Activated T-cell treated with anti-CD3 and anti-CD28 coated beads, Interleukin-2, amount 50 U/mL, for 72 hours (primary cell): ENCODE measurements at places on chromosomes 16 and 17. TPM values are rescaled to one million over a fixed set of nuclear protein-coding genes. Genes with fewer than 3 reads are reported as not detected.

DNA sequence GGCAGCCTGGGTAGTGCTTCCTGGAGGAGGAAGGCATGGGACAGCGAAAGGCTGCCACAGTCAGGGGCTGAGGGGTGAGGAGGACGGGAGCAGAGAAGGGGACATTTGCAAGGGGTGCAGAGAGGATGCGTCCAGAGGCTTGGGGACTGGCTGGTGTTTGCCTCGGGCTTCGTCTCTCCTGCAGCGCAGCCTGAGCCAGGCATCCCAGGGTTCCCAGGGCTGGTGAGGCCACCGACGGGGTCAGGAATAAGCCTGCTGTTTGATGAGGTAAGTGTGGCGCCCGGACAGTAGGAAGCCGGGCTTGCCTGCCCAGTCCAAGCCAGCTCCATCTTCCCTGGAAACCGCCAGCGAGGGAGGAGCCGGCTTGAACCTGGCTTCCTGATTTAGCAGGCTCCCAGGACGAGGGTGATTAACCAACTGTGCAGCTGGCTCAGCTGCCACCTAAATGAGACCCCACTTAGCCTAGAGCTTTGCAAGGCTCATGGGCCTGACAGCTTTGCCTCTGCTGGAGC lies 47.8 kb downstream of the PITPNM3 start:
- H3K27ac ChIP-seq: no peak overlapping the region
- no peak for DNase-seq
- no peak overlapping the region for H3K4me3 ChIP-seq
- no peaks in the 10 kb centered on the region for H3K36me3 ChIP-seq
- H3K4me1 ChIP-seq: no peaks in the 10 kb centered on the region

DNA sequence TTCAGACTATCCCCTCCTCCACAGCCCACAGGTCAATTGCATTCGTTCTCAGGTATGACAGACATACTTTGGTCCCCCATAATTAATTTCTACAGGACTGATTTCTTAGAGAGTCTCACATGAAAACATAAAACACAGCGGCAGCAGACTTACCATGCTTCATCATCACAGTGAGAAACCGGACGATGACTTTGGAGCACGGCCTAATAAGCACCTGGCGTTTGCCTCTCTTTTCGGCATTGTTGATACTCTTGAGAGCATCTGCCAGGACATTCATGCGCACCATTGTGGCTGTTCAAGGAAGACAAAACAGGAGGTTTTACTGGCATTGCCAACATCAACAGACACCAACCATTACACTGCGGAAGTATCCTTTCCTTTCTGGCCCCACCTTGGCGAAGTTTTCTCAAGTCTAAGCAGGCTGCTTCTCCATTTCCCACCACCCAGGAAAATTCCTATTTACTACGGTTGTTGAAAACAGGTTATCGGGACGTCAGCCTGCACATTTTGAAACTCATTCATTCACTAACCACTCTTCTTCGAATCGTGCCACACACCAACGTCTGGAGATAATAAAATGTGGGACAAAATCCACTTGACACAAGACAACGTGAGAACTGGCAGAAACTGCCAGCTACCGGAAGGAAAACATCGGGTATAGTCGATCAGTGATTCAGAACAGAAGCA lies 1.2 kb downstream of the RPS15A start:
- H3K36me3 ChIP-seq: peaks cover 46% of the 10 kb centered on the region
- DNase-seq: no peak
- H3K27ac ChIP-seq: peak overlapping the region; percentile 99
- peak overlapping the region; percentile 94 for H3K4me3 ChIP-seq
- H3K4me1 ChIP-seq: peaks cover 75% of the 10 kb centered on the region

CRHR1 gene
- total RNA-seq: not detected

DNA sequence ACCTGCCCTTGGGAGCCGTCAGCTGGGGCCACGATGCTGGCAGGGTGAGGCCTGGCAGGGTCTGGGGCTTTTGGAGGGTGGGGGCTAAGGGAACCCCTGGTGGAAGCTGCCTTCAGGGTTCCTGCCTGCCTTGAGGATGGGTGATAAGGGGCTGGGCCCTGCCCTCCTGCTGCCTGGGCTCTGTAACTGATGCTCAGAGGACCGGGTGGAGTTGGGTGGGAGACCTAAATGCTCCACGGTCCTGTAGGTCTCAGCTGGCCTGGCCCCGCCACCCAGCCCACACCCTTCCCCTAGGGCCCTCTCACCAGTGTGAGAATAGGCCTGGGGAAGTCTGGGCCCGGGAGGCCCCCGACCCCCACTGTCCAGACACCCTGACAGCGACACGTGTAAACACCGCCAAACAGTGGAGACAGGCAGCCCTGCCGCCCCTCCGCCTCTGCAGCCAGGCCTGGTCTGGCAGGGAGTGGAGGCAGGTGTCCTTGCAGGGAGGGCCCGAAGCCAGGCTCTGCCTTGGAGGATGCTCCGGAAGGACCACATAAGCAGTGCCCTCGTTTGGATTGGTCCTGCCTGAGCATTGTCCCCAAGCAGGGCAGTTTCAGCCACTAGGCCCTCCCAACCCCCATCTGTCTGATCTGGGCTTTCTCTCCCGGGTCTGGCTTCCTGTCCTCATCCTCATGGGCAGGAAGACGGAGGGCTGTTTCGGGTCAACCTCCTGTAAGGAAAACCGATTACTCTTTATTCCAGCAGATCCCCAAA lies 6.5 kb upstream of the BAHCC1 start:
- peaks cover under 1% of the 10 kb centered on the region for H3K4me1 ChIP-seq
- H3K4me3 ChIP-seq: peak overlapping the region; percentile 25
- DNase-seq: no peak
- H3K36me3 ChIP-seq: no peaks in the 10 kb centered on the region
- peaks cover 59% of the 10 kb centered on the region for H3K27me3 ChIP-seq
- H3K27ac ChIP-seq: no peak overlapping the region

GRCh38 chr17:74119049-74119580 lies 84.4 kb upstream of the RPL38 start:
- H3K36me3 ChIP-seq: no peaks in the 10 kb centered on the region
- peaks cover 4% of the 10 kb centered on the region for H3K4me1 ChIP-seq
- H3K4me3 ChIP-seq: no peak overlapping the region
